Transverse colon (tissue), 4 donors: ENCODE measurements at places on chromosomes 1 and 21. TPM values are rescaled to one million over a fixed set of nuclear protein-coding genes. Genes with fewer than 3 reads are reported as not detected.
A peak's percentile ranks its signal among the peaks of the same experiment; 100 is the strongest.

DNA sequence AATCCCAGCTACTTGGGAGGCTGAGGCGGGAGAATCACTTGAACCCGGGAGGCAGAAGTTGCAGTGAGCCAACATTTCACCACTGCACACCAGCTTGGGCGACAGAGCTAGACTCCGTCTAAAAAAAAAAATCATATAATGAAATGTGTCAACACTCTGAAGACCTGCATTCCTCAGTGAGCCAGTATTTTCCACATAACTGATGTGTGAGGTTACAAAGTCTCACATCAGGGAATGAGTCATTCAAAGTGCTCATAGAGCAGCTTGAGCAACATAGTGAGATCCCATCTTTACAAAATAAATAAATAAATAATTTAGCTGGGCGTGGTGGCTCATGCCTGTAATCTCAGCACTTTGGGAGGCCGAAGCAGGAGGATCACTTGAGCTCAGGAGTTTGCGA lies 65.5 kb downstream of the CASZ1 start:
- H3K4me1 ChIP-seq = peaks cover 21% of the 10 kb centered on the region
- no peaks in the 10 kb centered on the region for H3K27me3 ChIP-seq
- H3K36me3 ChIP-seq = no peaks in the 10 kb centered on the region
- no peak overlapping the region for H3K4me3 ChIP-seq
- no peak for DNase-seq

- H3K27me3 ChIP-seq = no peaks in the 10 kb centered on the region
- H3K4me1 ChIP-seq = peaks cover 17% of the 10 kb centered on the region
- no peak overlapping the region for H3K4me3 ChIP-seq
Measured at GRCh38 chr1:46193285-46193684, 4.9 kb downstream of the POMGNT1 start.

- no peaks in the 10 kb centered on the region for H3K36me3 ChIP-seq
- no peaks in the 10 kb centered on the region for H3K27me3 ChIP-seq
- no peak overlapping the region for H3K27ac ChIP-seq
- no peak overlapping the region for H3K4me3 ChIP-seq
Measured at GRCh38 chr21:14869984-14870852, 194.6 kb downstream of the NRIP1 start.

- no peaks in the 10 kb centered on the region for H3K27me3 ChIP-seq
- no peak for DNase-seq
- H3K27ac ChIP-seq = peak overlapping the region; percentile 56
Measured at GRCh38 chr1:235021815-235022214, 106.8 kb downstream of the TOMM20 start.

DNA sequence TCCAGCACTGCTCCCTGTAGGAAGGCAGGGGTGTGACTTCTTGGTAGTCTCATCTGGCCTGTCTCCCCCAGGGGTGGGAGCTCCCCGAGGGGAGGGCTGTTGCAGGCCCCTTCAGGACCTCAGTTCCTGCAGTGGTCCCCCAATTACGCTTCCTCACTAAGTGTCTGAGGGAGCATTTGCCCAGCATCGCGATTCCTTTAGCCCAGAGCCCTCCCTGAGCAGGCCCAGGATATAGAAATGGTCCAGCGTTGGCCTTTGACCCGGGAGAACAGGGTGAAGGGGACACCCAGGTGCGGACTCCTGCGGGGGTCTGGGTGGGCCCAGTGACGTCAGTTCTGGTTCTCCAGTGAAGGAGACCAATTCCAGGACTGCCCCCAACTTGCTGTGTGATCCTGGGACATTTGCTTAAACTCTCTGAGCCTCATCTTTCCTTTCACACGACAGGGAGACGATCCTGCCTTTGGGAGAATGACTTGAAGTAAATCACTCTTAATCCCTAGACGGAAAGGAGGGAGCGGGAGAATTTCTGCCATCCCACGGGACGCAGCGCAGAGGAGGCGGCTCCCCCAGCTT lies 32.6 kb upstream of the BTG2 start:
- H3K27ac ChIP-seq = peak overlapping the region; percentile 83
- DNase-seq = no peak
- no peaks in the 10 kb centered on the region for H3K36me3 ChIP-seq
- H3K4me1 ChIP-seq = peaks cover 36% of the 10 kb centered on the region

DNA sequence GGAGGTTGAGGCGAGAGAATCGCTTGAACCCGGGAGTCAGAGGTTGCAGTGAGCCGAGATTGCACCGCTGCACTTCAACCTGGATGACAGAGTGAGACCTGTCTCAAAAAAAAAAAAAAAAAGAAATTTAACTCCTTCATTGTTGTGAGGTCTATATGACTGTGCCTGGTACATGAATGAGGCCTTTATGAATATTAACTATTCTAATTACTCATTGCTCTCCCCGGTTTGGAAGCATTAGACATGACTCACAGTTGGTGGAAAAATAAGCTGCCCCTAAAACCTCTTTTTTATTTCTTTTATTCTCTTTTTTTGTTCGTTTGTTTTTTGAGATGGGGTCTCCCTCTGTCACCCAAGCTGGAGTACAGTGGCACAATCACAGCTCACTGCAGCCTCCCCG lies 3.3 kb downstream of the NPPB start:
- H3K27me3 ChIP-seq = peaks cover 57% of the 10 kb centered on the region
- H3K4me1 ChIP-seq = peaks cover 4% of the 10 kb centered on the region
- DNase-seq = no peak
- no peaks in the 10 kb centered on the region for H3K36me3 ChIP-seq
- H3K4me3 ChIP-seq = no peak overlapping the region

GRCh38 chr21:27831177-27831576 lies 864.3 kb upstream of the ADAMTS5 start:
- no peaks in the 10 kb centered on the region for H3K36me3 ChIP-seq
- H3K27ac ChIP-seq = no peak overlapping the region
- no peaks in the 10 kb centered on the region for H3K4me1 ChIP-seq
- no peak overlapping the region for H3K4me3 ChIP-seq

- H3K27ac ChIP-seq = no peak overlapping the region
- H3K27me3 ChIP-seq = no peaks in the 10 kb centered on the region
- H3K4me1 ChIP-seq = peaks cover 4% of the 10 kb centered on the region
- DNase-seq = no peak
Measured at GRCh38 chr1:42176902-42177519, 12.5 kb upstream of the GUCA2A start.

DNA sequence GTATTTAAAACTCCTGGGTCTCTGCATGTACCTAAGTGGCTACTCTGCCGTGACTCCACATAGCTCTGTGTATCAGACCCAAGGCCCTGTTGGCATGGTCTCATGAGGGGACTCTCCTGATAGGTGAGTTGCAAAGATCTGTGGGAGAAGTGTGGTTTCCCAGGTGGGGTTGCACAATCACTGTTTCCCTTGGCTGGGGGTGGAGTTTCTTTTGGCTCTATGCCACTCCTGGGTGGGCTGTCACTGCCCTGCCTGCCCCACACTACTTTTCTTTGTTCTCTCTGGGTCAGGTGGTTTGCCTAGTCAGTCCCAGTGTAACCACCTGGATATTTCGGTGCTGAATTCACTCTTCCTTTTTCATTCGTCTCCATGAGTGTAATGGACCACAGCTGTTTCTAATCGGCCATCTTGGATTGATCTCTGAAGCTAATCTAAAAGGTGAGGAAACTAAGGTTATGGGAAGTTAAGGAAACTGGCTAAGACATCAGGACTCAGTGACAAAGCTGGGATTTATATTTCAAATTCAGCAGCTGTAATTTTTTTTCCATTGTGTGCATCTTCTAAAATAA lies 97.1 kb upstream of the CACYBP start:
- H3K4me3 ChIP-seq = no peak overlapping the region
- H3K36me3 ChIP-seq = no peaks in the 10 kb centered on the region
- H3K4me1 ChIP-seq = peaks cover 9% of the 10 kb centered on the region
- H3K27me3 ChIP-seq = no peaks in the 10 kb centered on the region

- peaks cover 6% of the 10 kb centered on the region for H3K4me1 ChIP-seq
- no peak for DNase-seq
- H3K27me3 ChIP-seq = peaks cover 33% of the 10 kb centered on the region
- H3K4me3 ChIP-seq = no peak overlapping the region
Measured at GRCh38 chr1:156908541-156908940, 11.9 kb upstream of the LRRC71 start.

DNA sequence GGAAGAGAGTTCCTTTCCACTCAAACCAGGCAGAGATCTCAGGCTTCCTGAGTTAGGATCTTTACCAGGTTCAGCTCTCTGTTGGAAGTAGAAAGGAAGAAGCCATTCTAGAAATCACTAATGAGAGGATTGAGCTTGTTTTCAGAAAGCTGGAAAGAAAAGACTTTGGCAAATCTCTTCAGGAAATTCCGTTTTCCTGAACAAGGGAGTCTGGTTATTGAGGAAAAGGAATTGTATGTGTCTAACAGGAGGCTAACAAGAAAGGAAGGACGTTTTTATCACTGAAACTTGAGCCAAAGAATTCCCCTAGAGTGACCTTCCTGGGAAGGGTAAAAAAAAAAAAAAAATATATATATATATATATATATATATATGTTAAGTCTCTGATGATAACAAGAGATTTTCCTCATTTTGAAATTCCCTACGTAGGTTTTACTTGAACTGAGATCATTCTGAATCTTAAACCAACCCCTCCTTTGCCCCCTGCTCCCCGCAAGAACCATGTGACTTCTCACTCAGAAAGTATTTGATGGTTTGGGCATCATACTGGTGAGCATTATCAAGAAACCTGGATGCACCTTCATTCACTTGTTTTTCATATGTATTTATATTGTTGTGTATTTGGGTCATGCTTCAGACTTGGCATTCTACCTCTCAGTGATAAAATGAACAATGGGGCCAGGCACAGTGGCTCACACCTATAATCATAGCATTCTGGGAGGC lies 98.4 kb upstream of the BMP8A start:
- no peak for DNase-seq
- no peak overlapping the region for H3K4me3 ChIP-seq
- no peaks in the 10 kb centered on the region for H3K27me3 ChIP-seq
- peak overlapping the region; percentile 66 for H3K27ac ChIP-seq
- H3K36me3 ChIP-seq = no peaks in the 10 kb centered on the region

- H3K27ac ChIP-seq = no peak overlapping the region
- peaks cover 17% of the 10 kb centered on the region for H3K4me1 ChIP-seq
Measured at GRCh38 chr1:68363339-68363738, 86.4 kb downstream of the RPE65 start.

DNA sequence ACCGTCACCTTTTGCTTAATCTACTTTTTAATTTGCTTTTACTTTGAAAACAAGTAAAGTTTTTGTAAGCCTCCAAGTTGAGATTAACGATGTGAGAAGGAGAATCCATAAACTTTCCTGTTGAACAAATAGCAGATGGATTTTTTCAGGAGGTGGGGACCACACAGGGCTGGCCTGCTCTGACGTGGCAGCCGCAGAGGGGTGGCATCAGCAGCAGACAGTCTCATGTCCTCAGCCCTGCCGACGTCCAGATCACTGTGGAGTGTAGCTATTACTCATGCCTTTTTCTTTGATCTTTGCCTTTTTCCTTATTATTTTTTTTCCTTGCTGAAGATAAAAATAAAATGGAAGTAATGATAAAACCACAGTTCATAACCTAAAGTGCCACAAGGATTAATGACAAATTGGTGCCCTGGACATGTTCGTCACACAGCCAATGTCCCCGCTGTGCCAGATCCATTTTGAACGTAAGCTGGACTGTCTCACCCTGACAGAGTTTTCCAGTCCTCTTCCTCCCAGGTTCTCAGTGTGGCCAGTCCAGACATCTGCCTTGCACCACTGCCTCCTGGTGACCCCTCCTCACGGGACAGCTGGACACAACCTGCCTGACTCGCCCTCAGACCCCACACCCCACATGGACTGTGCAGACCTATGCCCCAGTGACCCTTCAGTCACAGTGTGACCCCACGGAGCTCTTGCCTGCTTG lies 15.4 kb upstream of the ZBTB21 start:
- H3K36me3 ChIP-seq = no peaks in the 10 kb centered on the region
- H3K4me3 ChIP-seq = no peak overlapping the region
- no peak for DNase-seq
- H3K4me1 ChIP-seq = peaks cover 11% of the 10 kb centered on the region
- H3K27ac ChIP-seq = no peak overlapping the region

DNA sequence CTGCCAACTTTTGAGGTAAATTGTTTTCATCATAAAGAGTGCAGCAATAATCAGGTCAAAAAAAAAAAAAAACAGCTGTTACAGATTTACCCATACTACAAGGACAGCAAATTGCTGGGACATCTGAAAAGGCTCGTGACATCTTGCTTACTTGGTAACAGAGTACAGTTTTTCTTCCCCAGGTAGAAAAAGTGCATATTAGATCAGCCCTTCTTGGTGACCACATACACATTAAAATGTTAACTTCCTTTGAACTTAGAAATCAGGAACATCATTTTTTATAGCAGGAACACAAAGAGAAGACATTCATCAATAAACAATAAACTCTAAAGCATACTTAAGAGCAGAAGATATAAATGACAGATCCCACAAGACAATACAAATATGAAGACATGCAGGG lies 16.1 kb downstream of the TP53BP2 start:
- H3K4me1 ChIP-seq = peaks cover 6% of the 10 kb centered on the region
- no peak overlapping the region for H3K4me3 ChIP-seq
- no peak overlapping the region for H3K27ac ChIP-seq
- DNase-seq = no peak
- no peaks in the 10 kb centered on the region for H3K27me3 ChIP-seq

DNA sequence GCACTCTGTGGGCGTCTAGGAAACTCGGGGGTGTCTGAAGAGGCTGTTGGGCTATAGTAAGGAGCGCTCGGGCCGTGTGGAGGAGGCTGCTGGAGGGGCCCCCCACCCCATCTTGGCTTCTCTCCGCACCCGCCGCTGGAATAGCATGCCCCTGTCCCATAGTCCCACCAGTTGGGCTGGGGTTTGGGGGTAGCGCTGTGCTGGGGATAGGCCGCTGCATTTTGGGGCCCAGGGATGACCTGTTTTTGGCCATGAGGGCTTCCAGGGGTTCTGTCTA lies 511 bp downstream of the EFNA3 start:
- H3K27ac ChIP-seq = peak overlapping the region; percentile 43
- peaks cover 54% of the 10 kb centered on the region for H3K27me3 ChIP-seq
- DNase-seq = no peak
- peaks cover 51% of the 10 kb centered on the region for H3K4me1 ChIP-seq
- no peaks in the 10 kb centered on the region for H3K36me3 ChIP-seq

Gene OLIG2
- total RNA-seq = not detected

Gene ALDH9A1
- total RNA-seq = 87.8 TPM

Gene CYP4Z1
- 1.9 TPM for total RNA-seq

Gene CLIC6
- total RNA-seq = 0.37 TPM

Gene NUDT4B
- total RNA-seq = 59.0 TPM

Gene NR5A2
- 87.5 TPM for total RNA-seq

Gene GJA8
- not detected for total RNA-seq

Gene GABPB2
- 10.2 TPM for total RNA-seq

Gene CHI3L2
- 0.82 TPM for total RNA-seq

Gene C1orf216
- 4.9 TPM for total RNA-seq

Gene VCAM1
- total RNA-seq = 1.5 TPM
